GOT3 (cell line): ENCODE measurements at places on chromosomes 13 and 19.

- DNase-seq = peak; percentile 27
These were observed 12.4 kb downstream of the TMEM143 start for GRCh38 chr19:48351341-48351752.

- DNase-seq = no peak
These were observed 6.3 kb downstream of the CILP2 start for GRCh38 chr19:19544257-19544953.

DNA sequence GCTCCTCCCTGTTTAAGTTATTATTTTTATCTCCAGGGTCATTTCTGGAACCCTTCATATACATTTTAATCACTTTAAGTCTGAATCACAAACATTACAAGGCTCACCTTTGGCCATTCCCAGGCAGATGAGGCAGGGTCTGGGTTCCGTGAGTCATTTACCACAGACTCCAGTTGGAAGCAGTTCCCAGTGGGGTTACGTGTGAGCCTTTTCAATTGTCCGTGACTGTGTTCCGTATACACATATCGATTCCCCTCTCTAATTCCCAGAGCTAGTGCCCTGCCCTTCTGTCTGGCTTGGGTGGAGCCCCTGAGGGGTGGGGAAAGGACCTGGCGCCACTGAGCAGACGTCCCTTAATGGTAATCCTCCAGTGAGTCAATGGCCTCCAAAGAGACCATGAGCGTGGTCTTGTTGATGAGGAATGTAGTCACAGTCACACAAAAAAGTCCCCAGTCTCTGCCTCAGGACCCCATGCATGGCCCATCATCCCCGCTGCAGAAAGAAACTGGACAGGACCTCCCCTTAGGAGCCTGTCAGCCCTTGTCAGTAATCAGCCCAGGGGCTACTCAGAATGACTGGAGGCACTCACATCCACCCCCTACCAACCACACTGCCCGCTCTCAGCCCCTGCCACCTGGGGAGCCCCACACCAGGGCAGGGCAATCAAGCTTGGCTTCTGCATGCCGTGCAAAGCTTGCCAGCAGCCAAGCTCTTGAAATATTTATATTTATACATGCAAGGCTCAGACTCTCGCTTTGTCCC, 144.4 kb downstream of the ZIC5 start:
- no peak for DNase-seq

DNA sequence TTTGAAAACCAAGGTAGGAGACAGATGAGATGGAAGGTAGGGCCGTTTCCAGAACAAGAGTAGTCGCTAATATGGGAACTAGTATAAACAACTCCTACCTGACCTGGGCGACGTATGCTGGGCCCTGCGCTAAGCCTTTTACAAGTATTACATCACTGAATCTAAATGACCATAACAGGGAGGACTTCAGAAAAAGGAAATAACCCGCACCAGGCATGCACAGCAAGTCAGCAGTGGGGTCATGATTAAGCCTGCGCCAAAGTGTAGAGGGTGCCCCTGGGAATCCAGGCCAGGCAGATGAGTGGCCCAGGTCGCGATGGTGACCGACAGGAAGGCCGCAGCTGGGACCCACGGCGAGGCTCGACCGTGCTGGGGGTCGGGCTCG, 613 bp downstream of the ATP13A1 start:
- no peak for DNase-seq

DNA sequence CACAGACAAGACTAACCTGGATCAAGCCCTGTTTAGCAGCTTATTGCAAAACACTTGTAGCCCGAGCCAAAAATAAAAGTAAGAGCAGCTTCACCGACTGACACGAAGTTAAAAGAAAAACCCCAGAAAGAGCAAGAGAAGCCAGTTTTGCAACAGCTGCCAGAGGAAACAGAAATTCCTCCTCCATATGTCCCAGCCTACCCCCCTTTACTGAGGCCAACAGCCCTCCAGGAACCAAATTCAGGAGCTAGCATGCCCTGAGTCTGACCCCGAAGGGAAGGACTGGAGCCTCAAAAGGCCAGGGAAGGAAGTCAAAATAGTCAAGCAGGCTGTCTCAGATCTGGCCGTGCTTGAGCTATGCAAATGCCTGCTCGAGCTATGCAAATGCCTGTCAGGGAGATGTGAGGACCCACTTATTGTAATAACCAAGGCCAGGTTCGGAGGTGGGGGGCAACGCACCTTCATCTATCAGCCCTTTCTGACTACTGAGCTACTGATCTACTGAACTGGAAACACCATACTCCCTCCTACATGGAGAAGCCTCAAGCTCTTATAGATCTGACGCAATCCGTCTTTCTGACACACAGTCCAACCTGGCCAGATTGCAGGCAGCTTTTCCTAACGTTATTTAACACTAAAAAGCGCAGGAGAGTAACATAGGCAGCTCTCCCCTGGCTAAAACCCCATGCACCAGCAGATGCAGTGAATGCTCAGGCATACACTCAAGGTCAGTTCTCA, 6.7 kb downstream of the SIGLEC11 start:
- DNase-seq = no peak

DNA sequence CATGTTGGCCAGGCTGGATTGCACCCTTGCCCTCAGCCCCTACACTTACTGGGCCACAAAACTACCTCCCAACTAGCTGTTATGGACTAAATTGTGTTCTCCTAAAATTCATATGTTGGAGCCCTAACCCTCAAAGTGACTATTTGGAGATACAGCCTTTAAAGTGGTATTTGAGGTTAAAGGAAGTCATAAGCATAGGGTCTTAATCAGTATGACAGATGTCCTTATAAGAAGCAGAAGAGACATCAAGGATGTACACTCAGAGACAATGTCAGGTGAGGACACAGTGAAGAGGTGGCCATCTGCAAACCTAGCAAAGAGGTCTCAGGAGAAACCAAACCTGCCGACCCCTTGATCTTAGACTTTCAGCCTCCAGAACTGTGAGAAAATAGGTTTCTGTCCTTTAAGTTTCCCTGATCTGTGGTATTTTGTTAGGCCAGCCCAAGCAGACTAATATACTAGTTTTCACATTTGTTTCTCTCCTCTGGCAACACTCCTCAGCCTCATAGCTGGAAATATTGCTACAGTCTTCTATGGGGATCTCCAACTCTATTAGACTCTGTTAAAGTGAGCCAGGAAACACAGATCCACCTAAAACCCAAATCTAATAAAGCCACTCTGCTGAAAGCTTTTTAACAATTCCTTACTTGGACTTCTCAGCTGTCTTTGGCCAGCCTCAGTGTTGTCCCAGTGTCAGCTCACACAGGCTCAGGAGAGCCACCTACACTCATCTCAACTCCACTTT, 256.5 kb downstream of the TBC1D4 start:
- DNase-seq = no peak

DNA sequence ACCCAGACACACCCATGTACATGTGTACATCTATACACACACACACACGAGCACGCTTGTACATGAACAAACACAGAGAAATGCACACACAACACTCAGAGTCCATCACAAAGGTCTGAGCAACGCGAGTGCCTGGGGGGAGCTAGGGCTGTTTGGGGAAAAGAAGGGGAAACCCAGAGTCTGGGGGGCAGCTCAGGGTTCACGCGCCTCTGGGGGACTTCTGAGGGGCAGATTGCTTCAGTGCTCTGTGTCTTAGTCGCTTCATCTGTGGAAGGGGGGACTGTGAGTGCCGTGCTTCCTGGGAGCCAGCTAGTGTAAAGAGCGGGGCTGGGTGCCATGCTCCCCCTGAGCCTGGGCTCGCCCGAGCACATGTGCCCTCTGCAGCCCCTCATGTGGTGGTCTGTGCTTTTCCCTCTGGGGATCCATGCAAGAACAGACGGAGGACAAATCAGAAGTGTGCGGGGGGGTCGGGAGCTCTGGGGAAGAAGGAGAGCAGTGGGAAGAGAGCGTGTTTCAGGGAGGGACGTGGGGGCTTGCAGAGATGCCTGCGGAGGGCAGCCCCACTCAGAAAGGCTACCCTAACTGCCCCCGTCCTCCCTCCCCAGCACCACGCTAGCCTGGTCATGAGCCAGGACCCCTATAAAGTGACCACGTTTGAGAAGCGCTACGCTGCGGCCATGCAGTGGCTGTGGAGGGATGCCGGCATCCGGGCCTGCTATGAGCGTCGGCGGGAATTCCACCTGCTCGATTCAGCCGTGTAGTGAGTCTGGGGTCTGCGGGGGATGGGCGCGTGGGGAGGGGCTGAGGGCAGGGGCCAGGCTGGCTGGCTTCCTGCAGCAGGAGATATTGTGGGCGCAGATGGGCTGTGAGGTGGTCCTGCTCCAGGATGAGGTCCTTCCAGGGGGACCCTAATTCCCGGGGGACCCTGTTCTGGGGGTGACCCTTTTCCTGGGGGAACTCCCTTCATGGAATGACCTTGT, 14.0 kb downstream of the GNA15 start:
- DNase-seq = no peak

DNA sequence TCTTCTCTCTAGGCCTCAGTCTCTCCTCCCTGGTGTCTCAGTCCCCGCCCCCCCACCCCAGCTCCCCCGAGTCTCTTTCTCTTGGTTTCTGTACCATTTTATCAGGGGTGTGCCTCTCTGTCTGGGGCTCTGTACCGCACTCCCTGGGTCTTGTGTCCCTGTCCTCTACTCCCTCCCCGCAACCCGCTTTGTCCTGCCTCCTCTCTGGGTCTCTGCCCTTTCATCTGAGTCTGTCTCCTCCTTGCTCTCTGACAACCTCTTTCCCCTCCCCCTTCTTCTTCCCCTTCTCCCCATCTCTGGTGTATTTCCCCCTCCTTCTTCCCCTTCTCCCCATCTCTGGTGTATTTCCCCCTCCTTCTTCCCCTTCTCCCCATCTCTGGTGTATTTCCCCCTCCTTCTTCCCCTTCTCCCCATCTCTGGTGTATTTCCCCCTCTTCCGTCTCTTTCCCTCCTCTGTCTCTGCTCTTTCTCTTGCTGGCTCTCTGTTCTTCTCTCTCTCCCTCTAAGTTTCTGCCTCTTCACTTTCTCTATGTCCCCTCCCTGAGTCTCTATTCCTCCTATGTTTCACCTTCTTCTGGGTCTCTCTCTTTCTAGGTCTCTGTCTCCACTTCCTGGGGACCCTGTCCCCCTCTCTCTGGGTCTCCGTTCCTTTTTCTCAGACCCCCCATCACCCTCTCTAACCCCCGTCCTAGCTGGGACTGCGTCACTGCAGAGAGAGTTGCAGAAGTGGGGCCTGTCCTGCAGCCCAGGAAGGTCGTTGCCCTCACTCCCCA, 2.2 kb upstream of the KCNC3 start:
- no peak for DNase-seq

DNA sequence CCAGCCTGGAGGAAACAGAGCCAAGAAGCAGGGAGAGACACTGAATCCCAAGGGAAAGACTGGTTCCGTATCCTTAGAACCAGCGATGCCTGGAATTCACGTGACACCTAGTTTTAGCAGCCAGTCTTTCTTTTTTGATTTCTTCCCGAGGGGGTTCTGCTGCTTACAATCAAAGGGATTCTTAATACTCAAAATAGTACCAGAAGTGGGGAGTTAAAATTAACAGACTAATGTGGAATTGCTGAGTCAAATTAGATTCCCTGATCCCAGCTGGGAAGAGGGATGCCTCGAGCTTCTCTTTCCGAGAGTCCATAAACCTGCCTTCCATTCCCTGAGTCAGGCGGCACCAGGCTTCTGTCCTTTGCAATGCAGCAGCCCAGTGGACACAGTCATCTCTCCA, 4.8 kb upstream of the MATK start:
- DNase-seq = no peak

GRCh38 chr13:75881109-75881775, 245.1 kb downstream of the LMO7 start:
- no peak for DNase-seq

GRCh38 chr13:25876247-25876646, 175.6 kb downstream of the SHISA2 start:
- no peak for DNase-seq

DNA sequence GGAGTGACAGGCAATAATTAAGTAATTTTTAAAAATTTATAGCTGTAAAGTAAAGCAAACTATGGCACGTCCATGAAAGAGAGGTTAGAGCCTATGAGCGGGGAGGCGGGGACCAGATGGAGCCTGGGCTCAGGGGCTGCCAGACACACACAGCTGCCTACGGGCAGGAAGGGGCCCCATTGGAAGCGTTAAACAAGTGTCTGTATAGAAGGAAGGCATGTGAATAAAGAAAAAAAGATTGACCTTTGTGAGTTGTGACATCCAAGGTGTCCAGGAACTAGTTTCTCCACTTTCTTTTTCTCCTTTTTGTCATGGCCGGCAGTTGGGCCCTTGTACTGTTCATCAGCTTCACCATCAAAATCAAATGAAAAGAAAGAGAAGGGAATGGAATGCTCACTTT, 56.8 kb downstream of the LRCH1 start:
- no peak for DNase-seq

DNA sequence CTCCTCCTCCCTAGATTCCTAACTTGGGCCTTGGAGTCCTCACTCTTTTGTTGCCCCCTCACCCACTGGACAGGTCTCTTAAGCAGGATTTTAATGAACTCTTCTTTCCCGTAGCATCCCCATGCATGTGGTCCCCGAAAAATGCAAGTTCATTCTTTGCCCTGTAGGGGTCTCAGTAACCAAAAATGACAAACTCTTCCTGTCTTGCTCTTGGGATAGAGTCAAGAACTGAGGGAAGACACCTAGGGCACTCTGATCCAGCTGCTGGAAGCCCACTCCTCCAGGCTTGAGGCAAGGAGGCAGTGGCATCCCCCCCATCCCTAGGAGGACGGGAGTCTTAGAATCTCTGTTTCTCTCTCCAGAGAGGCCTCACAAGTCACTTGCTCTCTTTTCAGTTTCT, 987.0 kb downstream of the DIAPH3 start:
- DNase-seq = no peak

- DNase-seq = no peak
These were observed 368.9 kb downstream of the COG6 start for GRCh38 chr13:40024204-40024966.

- DNase-seq = no peak
These were observed 12.6 kb downstream of the DNASE2 start for GRCh38 chr19:12868540-12869112.

DNA sequence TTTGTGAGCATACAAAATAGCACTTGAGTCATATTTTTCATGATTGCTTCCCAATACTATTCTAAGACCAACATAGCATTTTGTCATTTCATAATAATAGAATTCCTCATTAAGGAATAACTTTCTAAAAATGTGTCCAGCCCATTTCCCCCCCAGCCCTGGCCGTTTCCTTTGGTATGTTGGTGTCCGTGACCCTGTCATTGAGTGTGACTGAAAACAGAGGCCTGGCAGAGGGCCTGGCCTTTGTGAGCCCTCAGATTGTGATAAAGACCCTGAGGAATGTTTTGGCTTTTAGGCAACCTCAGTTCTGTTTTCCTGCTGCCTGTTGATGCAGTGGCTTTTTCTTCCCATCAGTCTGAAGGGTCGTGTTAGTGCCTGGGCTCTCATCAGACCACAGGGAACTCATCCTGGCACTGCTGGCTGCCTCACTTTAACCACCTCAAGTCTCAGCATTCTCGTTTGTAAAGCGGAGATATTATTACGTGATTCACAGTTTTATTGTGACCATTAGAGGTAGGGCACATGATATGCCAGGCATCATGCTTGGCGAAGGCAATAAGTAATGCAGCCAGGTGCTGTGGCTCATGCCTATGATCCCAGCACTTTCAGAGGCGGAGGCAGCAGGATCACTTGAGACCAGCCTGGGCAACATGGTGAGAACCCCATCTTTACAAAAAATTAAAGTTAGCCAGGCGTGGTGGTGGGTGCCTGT, 13.8 kb downstream of the SPINT2 start:
- no peak for DNase-seq

GRCh38 chr13:98325724-98326123, 148.7 kb upstream of the RNF113B start:
- DNase-seq = no peak

GRCh38 chr13:67221630-67222226, 8.4 kb downstream of the PCDH9 start:
- no peak for DNase-seq

- DNase-seq = no peak
These were observed 53.0 kb upstream of the ZNF254 start for GRCh38 chr19:24033963-24034342.
